Osteoblast (primary cell): ENCODE measurements at places on chromosomes 6 and 20. TPM values are rescaled to one million over a fixed set of nuclear protein-coding genes. Genes with fewer than 3 reads are reported as not detected.
A peak's percentile ranks its signal among the peaks of the same experiment; 100 is the strongest.

DNA sequence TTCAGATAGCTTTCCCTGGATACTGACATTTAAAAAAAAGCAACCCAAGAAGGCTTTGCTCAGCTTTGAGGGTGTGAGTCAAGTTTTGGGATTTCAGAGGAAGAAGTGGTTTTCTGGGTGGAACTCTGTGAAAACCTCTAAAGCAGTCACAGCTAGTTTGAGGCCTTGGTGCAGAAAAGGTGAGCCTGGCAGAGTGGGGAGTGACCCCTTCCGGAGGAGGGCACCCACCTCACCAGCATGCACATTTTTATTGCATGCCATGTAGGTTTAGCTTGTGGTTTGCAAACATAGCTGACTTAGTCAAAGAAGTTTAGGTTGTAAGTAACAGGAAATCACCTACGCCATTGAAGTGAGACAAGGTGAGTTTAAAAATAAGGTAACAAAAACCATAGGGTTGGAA is 146.8 kb upstream of the PMEPA1 start:
- no peak overlapping the region for H3K27ac ChIP-seq
- no peak for DNase-seq
- no peaks in the 10 kb centered on the region for H3K36me3 ChIP-seq
- peaks cover 4% of the 10 kb centered on the region for H3K4me1 ChIP-seq
- H3K4me3 ChIP-seq = no peak overlapping the region
- H3K27me3 ChIP-seq = peaks cover 10% of the 10 kb centered on the region

DNA sequence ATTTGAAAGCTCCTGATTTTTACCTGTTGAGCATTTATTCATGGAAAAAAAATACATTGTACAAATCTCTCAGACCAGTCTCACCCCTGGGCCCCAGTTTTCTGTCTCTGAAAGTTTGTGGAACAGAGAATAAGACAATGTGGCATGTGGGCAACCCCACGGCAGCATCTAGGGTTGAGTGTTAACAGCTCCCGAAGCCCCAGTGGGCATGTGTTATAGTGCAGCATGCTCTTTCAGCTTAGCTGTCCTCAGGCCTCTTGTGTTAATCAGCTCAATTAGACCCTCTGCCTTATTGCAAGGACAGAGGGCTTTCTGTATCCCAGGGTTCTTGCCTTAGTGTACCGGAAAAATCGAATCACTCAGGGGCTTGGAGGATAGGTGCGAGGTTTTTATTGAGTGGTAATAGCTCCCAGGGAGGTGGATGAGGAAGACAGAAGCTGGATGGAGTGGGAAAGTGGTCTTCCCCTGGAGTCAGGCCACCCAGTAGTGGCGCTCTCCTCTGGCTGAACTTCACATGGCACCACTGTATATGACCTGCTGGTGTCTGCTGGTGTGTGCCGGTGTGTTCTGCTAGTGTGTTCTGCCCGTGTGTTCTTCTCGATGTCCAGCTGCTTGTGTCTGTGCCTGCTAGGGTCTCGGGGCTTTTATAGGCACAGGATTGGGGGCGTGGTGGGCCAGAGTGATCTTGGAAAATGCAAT is 382.8 kb downstream of the EPM2A start:
- H3K4me1 ChIP-seq = no peaks in the 10 kb centered on the region
- no peak for DNase-seq
- no peaks in the 10 kb centered on the region for H3K27me3 ChIP-seq
- H3K36me3 ChIP-seq = no peaks in the 10 kb centered on the region

DNA sequence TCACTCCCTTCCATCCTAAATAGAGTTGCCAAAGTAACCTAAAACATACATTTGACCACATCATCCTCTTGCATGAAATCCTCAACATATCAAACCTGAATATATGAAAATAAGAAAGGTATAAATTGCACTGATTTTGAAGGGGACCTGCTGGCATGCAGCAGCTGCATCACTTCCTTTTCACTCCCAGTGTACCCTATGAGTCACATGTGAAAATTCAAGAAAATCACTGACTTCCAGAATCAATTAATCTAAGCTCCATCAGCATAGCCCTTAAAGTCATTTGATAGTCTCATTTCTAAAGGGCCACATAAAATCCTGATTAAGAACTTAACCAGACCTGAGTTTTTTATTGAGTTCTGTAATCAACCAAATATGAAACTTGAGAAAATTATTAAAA is 24.3 kb downstream of the SNX14 start:
- H3K4me3 ChIP-seq = no peak overlapping the region
- no peaks in the 10 kb centered on the region for H3K27me3 ChIP-seq
- H3K4me1 ChIP-seq = peaks cover 4% of the 10 kb centered on the region
- DNase-seq = no peak
- H3K36me3 ChIP-seq = peaks cover 21% of the 10 kb centered on the region

DNA sequence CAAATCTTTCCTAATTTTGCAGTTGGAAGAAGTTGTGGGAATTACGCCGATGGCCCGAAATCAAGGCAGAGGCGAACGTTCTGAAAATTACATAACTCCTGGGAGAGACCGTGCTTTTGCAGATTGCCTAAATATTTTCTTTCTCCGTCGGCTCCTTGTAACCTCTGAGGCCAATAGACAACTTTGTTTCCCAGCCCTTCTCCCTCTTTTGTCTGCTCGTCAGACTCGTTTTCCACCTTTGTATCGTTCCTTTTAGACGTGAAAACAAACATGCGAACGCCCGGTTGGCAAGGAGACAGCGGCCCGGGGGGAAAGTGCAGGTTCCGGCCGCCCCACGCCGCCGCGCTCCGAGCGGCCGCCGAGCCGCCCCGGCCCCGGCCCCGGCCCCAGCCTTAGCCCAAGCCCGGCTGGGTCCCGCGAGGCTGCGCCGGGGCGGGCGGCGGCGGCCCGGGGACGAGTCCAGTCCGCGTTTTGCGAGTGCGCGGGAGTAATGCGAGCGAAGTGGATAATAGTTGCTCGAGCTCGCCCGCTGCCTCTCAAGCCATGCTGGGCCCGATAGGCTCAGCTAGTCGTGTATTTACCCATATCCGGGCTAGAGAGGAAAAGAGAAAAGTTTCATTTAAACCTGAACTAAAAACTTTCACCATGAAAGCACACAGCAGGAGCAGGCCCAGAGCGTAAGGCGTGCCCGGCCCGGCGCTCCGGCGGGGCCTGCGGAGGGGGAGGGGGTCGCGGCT is at the start of gene ARID1B:
TSS of gene ARID1B (plus strand) at position 539 of the 737 bp plus-strand sequence. CDS start 303 bp downstream, outside the sequence.
- peak within 1 kb of the TSS; percentile 90 for H3K4me3 ChIP-seq
- no peaks in the 10 kb centered on the region for H3K36me3 ChIP-seq
- peak within 1 kb of the TSS; percentile 81 for H3K27ac ChIP-seq

- no peak overlapping the region for H3K4me3 ChIP-seq
- H3K36me3 ChIP-seq = no peaks in the 10 kb centered on the region
- no peaks in the 10 kb centered on the region for H3K4me1 ChIP-seq
- no peak overlapping the region for H3K27ac ChIP-seq
- no peaks in the 10 kb centered on the region for H3K27me3 ChIP-seq
- no peak for DNase-seq
Observed at GRCh38 chr6:167998215-167998614, 744 bp downstream of the KIF25 start.

DNA sequence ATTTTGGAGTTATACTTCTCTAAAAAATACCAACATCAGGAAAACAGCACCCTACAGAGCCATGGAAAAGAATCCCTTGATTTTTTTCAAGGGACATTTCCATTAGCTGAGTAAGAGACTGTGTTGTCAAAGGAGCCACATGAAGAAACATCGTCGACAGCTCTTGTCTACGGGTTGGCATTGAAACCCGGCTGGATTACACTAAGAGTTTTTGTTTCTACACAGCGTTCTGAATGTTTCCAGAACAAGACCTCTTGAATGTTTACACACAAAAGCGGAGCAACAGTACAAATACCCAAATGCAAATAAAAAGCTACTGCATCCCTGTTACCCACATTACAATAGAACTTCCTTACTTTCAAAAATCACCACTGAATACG is 2.4 kb upstream of the MYLK4 start:
- peaks cover 4% of the 10 kb centered on the region for H3K4me1 ChIP-seq
- no peak overlapping the region for H3K27ac ChIP-seq
- H3K4me3 ChIP-seq = no peak overlapping the region
- DNase-seq = no peak
- no peaks in the 10 kb centered on the region for H3K27me3 ChIP-seq
- H3K36me3 ChIP-seq = no peaks in the 10 kb centered on the region

GRCh38 chr6:75126518-75126917 is 79.3 kb downstream of the COL12A1 start:
- DNase-seq = no peak
- H3K36me3 ChIP-seq = peaks cover 100% of the 10 kb centered on the region
- no peak overlapping the region for H3K27ac ChIP-seq

Gene FOXA2
- total RNA-seq = not detected in 2 replicates

Gene RHAG
- not detected in 2 replicates for total RNA-seq

Gene TGM3
- total RNA-seq = not detected in 2 replicates

Gene C20orf141
- total RNA-seq = 0.29 and 0.36 TPM in 2 replicates

Gene TMEM14A
- 15.6 and 19.9 TPM in 2 replicates for total RNA-seq

Gene PGBD1
- total RNA-seq = 6.2 and 8.0 TPM in 2 replicates

Gene PPP1R16B
- total RNA-seq = not detected in 2 replicates
